ENCODE measurements at places on chromosomes 7 and 10.

- DNase-seq = no peak
These were observed 42.5 kb downstream of the FOXK1 start for GRCh38 chr7:4724648-4725013.

- DNase-seq = no peak
These were observed 8.3 kb downstream of the TSPAN14 start for GRCh38 chr10:80462299-80462980.

- DNase-seq = no peak
These were observed 602.0 kb upstream of the COBL start for GRCh38 chr7:51918581-51918980.

- peak; percentile 66 for DNase-seq
These were observed 14.5 kb downstream of the SH2D4B start for GRCh38 chr10:80552151-80552646.

- DNase-seq = peak; percentile 72
These were observed 38.5 kb downstream of the ZNF777 start for GRCh38 chr7:149422162-149422913.

- DNase-seq = no peak
These were observed 238.8 kb downstream of the FANK1 start for GRCh38 chr10:126135177-126135576.

DNA sequence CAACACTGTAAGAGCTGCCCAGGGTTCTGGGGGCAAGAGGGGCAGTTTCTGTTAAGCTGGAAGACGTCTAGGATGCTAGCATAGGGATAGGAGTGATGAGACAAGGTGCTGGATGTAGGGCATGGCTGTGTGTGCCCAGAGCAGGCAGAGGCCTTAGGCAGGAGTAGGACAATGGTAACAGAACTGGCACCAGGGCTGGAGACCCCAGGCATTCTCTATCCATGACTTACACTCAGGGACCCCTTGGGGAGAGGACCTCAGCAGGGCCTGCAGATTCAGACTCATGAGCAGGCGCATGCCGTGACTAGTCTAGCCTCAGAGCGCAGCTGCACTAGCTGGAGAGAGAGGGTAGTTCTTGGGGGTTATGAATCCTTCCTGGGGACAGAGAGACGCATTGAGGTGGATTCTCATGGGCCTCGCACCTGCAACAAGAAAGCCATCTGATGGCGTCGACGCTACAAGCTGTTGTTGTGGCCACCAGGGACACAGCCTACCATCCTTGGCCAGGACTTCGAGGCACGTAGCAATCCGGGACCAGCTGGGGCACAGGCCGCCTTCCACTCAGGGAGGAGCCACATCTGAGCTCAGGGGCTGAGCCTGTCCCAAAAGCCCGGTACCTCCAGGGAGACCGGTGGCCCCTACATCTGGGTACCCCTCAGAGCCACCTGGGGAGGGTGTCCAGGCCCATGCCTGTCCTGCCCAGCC is 474.1 kb downstream of the PTPRN2 start:
- no peak for DNase-seq

All from transverse colon (tissue), 4 donors.